Neural progenitor cell (in vitro differentiated cells): ENCODE measurements at places on chromosomes 13 and 19.
A peak's percentile ranks its signal among the peaks of the same experiment; 100 is the strongest.

DNA sequence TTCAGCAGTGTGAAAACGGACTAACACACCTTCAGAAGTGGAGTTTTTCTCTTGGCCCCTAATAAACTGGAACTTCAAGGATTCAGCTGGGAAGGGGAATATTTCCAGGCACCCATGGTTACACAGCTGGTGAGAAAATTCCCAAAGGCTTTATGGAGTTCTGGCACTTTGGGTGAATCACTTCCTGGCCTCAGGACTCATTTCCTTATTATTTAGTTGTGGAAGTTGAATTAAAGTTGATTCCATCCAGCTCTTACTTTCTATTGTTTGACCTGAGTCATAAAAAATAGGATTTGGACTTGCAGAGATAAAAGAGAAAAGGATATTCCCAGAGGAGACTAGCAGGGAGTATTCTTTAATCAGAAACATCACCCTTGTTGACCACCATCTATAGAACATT is 882.1 kb downstream of the UQCRFS1 start:
- DNase-seq: no peak

DNA sequence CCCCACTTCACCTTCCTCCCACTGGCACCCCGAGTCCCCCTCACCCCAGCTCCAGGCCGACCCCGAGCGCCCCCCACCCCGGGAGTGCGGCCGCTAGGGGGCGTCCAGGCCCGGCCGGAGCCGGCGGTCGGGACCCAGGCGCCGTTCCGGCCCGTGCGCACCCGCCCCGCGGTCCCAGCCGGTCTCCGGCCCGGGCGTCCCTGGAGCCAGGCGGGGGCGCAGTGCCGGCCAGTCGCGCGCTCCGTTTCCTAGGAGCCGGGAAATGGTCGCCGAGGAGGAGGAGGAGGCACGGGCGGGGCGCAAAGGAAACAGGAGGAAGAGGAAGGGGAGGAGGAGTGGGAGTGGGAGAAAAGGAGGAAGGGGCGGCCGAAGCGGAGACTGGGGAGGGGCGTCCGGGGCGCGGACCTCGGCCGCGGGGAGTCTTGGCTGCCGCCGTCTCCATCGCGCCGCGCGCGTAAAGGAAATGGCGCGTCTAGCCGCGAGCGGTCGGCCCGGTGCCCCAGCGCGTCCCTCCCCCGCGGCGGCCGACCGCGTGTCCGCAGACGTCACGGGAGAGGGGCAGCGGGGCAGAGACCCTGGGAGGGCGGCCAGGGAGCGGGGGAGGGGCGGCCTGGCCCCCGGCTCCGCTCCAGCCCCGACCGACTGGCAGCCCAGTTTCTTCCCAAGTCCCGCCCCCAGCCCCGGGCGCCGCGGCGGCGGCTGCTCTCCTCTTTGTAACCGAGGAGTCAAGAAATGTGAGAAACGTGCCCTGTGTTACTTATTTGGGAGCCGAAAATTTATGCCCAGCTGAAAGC is 1.1 kb upstream of the KCTD15 start:
- peak; percentile 97 for DNase-seq

- DNase-seq: no peak
Observed at GRCh38 chr13:48319531-48320398, 16.2 kb downstream of the RB1 start.

GRCh38 chr19:31177246-31177645 is 172.0 kb downstream of the TSHZ3 start:
- DNase-seq: no peak

GRCh38 chr19:31223740-31224534 is 125.3 kb downstream of the TSHZ3 start:
- no peak for DNase-seq

DNA sequence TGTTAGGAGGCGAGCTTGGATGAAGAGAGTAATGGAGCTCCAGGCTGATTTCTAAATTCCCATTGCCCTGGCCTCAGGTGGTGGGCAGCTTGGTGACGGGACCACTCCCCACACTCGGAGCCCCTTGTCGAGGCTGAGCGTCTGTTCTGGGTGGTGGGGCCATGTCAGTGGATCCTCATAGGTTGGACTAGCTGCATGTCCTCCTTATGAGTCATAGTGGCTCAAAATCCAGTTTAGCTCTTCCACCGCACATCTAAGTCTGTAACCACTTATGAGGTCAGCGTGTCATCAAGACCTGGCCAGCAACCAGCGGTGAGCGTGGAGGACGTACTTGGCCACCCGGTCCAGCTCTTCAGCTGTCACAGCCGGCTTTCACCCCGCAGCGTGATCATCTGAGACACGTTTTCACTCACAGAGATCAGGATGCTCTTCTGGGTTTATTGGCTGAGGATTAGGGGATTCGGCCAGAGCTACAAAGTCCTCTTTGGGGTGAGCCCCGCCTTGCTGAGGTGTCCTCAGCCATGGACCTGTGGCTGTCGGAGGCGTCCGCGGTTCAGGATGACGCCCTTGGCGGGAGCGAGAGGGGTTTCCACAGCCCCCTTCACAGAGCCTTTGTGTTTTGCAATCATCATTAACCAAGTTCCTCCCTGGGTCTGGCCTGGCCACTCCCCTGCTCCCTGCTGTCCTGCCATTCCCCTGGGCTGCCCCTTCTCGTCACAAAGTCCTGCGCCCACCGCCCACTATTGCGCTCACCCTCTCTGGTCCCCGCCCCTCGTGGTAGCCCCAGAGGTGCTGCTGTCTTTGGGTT is 41.9 kb downstream of the ADPRHL1 start:
- DNase-seq: peak; percentile 1

DNA sequence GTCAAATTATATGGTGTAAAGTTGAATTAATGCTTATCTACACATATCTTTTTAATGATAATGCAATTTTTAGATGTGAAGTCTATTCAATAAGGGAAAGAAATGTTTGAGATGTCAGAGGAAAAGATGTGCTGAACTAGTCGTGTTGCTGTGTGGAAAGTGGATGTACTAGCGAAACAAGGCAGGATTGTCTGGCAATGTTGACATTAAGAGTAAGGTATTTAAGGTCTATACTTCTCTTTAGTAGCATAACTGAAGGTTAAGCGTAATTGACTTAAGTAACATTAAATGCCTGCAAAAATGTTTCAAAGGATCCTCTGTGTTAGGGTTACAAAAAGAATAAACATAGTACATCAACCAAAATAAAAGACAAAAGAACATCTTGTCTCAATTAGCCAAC is 787.3 kb upstream of the KLHL1 start:
- DNase-seq: no peak

DNA sequence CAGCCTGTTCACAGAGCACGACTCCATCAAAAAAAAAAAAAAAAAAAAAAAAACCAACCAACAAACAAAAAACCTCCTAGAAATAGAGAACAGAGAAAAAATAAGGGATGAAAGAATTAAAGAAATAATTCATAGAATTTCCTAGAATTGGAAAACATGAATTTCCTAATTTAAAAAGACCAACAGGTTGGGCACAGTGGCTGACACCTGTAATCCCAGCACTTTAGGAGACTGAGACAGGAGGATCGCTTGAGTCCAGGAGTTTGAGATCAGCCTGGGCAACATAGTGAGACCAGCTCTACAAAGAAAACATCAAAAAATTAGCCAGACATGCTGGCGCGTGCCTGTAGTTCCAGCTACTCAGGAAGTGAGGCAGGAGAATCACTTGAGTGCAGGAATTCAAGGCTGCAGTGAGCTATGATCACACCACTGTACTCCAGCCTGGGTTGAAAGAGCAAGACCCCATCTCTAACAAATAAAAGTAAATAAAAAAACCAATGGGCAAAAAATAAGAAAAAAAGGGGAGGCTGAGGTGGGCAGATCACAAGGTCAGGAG is 6.5 kb downstream of the SPART start:
- no peak for DNase-seq

- DNase-seq: no peak
Observed at GRCh38 chr19:5080030-5080654, 111.2 kb downstream of the KDM4B start.

- no peak for DNase-seq
Observed at GRCh38 chr13:39818953-39819352, 163.5 kb downstream of the COG6 start.

DNA sequence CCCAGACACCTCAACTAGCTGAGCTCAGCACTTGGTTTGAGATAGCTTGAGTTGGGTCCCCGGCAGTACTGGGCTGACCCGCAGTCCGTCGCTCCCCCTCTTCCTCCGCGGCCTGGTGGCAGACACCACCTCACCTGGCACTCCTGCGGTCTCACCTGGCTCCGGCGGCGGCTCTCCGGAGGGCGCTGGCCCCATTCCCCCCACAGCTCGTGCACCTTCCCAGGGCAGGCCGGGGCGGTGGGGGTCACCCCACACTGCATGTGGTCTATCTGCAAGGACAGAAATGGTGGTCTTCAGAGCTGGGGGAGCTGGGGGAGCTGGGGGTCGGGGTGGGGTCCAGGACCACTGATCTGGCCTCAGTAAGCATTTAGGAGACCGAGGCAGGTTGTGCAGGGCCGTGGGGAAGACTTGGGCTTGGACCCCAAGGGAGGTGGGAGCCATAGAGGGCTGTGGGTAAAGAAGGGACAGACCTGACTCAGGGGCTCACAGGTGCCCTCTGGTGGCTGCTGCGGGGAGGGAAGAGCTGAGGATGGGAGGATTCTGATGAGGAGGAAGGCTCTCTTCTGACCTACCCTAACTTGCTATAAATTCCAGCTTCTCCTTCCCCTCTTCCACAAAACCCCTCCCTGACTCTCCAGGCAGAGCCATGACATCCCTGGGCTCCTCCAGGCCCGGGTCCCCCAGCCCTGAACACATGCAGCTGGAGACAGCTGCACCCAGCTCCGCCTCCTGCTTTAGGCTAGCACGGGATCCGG is 6.7 kb upstream of the PLIN4 start:
- peak; percentile 61 for DNase-seq

DNA sequence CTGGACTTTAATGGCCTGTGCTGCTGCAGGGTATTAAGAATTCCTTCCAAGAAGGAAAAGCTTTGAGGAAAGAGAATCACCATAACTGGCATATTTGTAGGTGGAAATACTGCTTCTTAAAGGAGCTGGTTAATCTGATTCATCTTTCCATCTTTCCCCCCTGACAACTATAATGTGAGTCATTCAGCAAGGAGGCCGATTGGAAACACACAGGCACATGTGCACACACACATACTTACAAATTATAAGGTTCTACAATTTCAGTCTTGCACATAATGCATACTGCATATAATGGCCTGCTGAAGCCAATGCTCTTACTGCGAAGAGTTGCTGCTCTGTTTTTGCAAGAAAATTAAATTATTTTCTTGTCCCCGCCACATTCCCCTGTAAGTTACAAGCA is 78.8 kb upstream of the TPP2 start:
- no peak for DNase-seq

DNA sequence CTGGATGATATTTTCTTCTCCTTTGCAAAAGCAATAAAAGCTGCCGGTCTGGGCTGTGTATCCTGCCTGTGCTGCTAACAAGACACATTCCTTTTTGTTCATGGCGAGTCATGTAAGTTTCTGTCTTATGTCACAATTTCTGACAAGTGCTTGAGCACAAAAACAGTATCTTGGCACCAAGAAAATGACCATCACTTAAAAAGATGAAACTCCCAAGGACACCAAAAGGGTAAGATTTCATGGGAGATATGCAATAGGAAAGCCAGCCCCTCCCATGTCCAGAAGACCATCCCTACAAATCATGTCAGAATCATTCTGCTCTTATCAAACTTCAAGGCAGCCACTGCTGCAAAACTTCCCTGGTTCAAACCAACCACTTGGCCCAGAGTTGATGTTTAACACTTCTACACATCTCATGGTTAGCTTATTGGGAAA is 375.4 kb upstream of the ZNF507 start:
- DNase-seq: no peak

DNA sequence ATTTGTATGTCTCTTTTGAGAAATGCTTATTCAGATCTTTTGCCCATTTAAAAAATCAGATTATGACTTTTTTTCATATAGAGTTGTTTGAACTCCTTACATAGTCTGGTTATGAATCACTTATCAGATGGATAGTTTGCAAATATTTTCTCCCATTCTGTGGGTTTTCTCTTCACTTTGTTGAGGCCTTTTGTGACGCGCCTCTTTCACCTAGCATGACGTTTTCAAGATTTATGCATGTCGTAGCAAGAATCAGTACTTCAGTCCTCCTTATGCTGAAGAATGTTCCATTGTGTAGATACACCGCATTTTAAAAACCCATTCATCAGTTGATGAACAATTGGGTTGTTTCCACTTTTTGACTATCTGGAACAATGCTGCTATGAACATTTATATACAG is 13.4 kb downstream of the PABPC3 start:
- DNase-seq: no peak

DNA sequence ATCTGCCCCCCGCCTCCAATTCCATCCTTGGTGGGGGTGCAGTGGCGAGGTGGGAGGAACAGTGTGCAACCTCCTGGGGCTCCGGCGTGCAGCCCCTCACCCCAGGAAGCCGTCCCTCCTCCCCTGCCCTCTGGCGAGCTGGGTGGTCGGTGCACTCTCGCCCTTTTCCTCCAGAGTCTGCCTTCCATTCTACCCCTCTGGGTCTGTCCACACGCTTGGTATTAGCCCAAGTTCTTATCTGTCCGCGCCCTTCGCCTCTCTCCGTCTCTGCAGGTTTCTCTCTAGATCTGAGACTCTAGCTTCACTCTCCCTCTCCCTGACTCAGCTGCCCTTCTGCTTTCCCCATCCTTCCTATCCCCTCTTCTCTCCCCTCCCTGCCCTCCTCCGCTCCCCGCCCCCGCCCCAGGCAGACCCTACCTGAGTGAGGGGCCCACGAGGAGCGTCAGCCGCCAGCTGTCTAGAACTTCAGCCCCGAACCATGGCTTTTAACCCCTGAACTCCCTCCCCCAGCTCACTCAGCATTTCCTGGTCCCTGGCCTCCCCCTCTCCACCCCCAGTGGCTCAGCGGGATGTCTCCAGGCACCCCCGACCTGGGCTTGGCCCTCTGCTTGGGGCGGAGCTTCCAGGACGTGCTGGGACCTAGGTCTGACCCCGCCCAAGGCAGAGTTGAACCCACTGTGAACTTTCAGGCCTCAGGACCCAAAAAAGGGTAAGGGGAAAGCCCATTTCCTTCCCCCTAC is 499 bp upstream of the KLK13 start:
- no peak for DNase-seq

DNA sequence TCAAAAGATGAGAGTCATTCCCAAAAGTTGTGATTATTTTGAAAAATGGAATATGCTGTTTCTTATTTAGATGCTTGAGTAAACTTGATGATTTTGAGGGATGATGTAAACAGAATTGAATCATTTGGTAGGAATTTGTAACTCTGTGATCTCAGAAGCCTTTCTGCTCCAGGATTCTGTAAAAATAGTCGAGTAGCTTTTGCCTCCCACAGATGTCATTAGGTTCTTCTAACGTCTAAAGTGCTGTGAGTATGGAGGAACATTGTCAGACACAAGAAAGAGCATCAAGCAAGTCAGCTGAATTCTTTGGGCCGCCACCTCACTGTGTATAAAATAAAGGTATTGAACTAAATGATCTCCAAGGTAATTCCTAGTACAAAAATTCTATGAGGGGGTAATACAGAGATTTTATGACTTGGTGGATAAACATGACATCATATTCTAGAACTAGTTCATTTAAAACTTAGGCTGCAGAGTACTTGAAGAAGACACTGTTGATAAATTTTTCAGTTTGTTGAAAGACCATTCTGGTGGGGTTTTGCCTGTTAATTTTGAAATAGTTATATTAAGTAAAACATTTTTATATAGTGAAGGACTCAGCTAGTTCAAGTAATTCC is 1.4 kb upstream of the GPR183 start:
- no peak for DNase-seq

GRCh38 chr19:4009990-4010807 is 2.7 kb downstream of the PIAS4 start:
- no peak for DNase-seq

GRCh38 chr19:3061182-3062161 is 823 bp downstream of the TLE5 start:
- no peak for DNase-seq
